ENCODE measurements at places on chromosomes 6 and 20.

- DNase-seq = no peak
Observed at GRCh38 chr6:144127097-144127496, 23.2 kb upstream of the STX11 start.

- DNase-seq = no peak
Observed at GRCh38 chr6:87543696-87544473, 45.9 kb downstream of the RARS2 start.

GRCh38 chr20:40938020-40938419, 90.6 kb upstream of the TOP1 start:
- no peak for DNase-seq

GRCh38 chr6:40302856-40303454, 284.2 kb downstream of the LRFN2 start:
- no peak for DNase-seq

DNA sequence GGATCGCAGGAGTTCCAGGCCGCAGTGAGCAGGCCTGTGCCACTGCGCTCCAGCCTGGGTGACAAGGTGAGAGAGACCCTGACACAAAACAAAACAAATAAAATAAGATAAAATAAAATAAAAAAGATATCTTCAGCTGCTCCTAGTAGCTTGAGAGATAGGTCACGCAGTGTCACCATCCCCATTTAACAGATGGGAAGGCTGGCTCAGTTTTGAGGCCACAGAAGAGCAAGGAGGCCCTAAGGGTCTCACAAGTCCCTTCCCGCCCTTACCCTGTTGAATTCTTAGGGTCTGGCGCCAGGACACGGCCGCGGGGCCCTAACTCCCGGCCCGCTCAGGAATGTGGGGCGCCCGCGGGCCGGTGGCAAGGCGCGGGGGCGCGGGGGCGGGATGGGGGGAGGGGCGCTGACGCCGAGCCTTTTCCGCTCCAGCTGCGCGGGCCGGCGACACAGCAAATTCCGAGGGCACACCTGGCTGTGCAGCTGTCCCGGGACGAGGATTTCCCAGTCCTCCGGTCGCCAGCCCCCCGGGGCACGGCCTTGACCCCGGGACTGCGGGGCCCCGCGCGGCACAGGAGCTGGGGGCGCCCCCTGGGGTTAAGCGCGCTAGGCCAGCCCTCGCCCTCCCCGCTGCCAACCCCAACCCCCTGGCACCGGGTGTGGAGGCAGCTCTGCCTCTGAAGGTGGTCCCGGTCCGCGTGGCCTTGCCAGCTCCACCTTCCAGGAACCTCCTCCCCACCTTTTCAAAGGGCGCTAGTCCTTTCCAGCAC, 10.3 kb upstream of the R3HDML start:
- DNase-seq = peak; percentile 44
